HL-60 (cell line): ENCODE measurements at places on chromosomes 2 and 18.

DNA sequence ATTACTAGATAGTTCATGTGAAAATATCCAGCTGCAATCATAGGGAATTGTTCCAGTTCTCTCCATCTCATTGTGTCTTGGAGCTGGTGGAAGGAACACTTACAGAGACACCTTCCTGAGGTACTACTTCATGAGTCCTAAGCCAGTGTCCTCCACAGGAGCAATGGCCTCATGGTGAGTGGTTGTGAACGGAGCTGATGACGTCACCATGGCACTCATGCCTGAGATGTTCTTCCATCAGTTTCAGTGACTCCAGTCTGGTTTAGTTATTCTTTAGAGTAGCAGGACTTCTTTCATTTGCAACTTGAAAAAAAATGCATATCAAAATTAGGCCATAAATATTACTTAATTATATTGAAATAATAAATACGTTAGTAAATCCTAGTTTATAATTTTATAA, 418.6 kb downstream of the ZNF521 start:
- no peak for DNase-seq

DNA sequence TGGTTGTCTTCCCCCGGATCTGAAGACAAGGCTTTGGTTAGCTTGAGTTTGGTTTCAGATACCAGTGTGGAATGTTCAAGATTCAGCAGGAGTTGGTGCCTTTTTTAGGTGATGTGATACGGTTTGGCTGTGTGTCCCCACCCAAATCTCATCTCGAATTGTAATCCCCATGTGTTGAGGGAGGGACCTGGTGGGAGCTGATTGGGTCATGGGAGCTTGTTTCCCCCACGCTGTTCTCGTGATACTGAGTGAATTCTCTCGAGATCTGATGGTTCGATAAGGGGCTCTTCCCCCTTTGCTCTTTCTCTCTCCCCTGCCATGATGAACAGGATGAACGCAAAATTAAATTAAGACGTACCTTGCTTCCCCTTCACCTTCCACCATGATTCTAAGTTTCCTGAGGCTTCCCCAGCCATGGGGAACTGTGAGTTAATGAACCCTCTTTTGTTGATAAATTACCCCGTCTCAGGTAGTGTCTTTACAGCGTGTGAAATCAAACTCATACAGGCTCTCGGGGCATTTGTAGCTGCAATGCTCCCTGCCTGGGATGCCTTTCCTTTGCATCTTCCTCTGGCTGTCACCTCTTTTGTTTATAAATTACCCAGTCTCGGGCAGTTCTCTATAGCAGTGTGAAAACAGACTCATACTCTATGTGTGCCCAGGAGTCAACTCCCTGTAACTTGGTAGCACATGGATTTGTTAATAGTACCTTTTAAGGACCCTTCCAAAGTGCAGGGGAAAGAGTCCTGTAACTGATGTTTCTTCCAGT, 21.3 kb downstream of the PDCD1 start:
- no peak for DNase-seq

DNA sequence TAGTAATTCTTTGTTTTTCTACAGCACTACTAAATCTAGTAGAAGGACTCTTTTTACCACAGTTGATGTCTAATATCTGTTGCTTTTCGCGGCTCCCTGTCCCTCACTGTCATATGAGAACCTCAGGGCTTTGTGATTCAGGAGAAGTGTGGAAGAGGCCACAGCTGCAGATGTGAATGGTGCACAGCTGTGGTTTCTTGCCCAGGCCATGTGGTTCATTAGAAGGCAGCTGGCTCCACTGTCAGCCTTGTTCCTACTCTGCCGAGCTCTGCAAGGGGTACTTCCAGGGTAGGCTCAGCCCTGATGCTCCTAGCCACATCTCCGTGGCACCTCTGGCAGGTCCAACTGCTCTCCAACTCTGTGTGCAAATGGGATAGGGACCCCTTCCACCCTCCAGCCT, 83.9 kb downstream of the APOB start:
- no peak for DNase-seq

DNA sequence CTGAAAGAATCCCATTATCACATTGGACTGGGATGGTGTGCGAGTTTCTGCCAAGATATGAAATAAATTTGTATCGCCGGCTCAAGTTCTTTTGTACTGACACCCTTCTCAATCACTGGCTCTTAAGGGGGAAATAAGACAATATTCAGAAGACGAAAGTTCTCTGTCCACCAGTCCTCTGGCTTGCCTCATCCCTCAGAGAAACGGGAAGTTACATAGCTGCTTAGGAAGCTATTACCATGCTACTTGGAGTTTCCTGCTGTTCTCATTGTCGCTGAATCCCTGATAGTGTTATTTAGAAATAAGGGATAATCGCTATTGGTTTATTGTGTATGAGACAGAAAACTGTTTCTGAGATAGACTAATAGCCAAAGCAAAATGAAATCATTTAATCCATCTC, 205.0 kb upstream of the ZNF521 start:
- no peak for DNase-seq

- peak; percentile 54 for DNase-seq
These were observed 23.8 kb upstream of the SERPINB12 start for GRCh38 chr18:63518178-63519012.

- no peak for DNase-seq
These were observed 1004.4 kb upstream of the CDH2 start for GRCh38 chr18:29181151-29181901.

GRCh38 chr18:56351911-56352500, 286.4 kb downstream of the TXNL1 start:
- DNase-seq: no peak

GRCh38 chr2:230717600-230717999, 5.0 kb downstream of the CAB39 start:
- DNase-seq: peak; percentile 65

- no peak for DNase-seq
These were observed 236.5 kb downstream of the TPGS2 start for GRCh38 chr18:36592282-36592681.

GRCh38 chr18:21117409-21118131, 6.0 kb upstream of the ROCK1 start:
- peak; percentile 77 for DNase-seq

GRCh38 chr18:44799382-44799906, 118.8 kb downstream of the SETBP1 start:
- no peak for DNase-seq

- DNase-seq: no peak
These were observed at the start of gene PXDN for GRCh38 chr2:1744446-1745170. PXDN (minus strand) TSS chr2:1744515; CDS start chr2:1744455, 60 bp downstream.

DNA sequence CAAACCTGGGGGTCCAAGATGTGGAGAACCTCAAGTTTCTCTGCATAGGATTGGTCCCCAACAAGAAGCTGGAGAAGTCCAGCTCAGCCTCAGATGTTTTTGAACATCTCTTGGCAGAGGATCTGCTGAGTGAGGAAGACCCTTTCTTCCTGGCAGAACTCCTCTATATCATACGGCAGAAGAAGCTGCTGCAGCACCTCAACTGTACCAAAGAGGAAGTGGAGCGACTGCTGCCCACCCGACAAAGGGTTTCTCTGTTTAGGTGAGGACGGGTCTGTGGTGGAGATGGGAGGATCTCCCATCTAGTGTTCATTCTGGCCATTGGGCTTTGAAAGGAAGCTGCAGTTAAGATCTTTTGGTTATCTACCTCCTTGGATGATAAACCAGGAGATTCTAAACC, 2.9 kb downstream of the CASP10 start:
- no peak for DNase-seq

DNA sequence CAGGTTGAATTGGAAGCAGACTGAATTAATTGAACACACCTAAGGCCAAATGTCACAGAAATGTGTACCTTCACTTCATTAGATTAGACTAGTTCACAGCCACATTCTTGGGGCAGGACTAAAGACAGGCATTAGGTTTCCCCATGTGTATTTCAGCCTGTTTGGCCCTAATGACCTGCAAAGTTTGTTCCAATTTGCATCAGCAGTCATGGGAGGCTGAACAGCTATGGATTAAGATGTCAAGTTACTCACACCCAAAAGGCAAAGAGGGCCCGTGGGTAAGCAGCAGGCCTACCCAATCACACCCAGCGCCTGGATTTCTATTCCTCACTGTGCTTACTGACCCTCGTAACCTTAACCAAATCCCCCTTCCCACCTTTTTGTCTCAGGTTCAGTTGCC, 99.6 kb upstream of the RIOK3 start:
- no peak for DNase-seq

- no peak for DNase-seq
These were observed 499.7 kb downstream of the BCL11A start for GRCh38 chr2:60053791-60054190.

- DNase-seq: no peak
These were observed 18.5 kb downstream of the PMAIP1 start for GRCh38 chr18:59918320-59918755.

DNA sequence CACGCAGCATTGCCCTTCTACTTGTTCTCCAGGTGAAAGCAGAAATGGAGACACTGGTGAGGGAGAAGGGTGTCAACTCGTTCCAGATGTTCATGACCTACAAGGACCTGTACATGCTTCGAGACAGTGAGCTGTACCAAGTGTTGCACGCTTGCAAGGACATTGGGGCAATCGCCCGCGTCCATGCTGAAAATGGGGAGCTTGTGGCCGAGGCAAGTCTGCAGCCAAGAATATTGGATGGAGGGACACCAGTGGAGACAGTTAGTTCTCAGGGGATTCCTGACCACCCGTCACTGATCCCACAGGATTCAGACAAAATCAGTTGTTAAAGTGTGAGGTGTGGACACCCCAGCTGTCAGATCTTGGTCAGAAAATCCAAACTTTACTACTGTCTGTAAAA, 43.2 kb upstream of the MAPRE3 start:
- DNase-seq: no peak

GRCh38 chr2:64792995-64793639, 139.4 kb upstream of the SERTAD2 start:
- no peak for DNase-seq

- no peak for DNase-seq
These were observed 46.9 kb downstream of the SLC66A2 start for GRCh38 chr18:79904357-79905147.

DNA sequence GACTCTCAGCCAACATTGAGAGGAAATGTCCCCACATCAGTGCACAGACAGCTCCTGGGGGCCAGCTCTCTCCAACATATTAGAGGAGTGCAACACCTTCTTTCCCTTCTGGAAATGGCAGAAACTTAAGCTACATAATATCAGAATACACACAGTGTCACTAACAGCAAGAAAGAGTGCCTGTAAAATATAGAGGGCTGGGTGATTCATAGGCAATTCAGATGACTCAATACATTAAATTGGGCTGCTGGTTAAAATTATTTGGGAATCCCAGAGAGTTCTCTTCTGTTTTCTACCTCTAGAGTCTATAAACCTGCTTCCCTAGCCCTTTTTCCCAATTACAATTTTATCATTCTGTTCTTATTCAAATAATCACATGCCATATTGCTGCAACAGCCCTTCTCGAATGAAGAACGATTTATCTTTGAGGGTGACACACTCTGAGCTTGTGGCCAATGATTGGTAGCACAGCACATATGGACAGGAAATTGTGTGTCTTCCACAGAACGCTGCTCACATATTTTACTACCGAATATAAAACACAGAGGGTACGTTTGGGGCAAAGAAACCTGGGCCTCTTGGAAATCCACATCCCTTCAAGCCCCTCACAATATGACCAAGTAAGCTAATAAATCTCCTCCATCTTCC, 381.2 kb downstream of the MBD2 start:
- DNase-seq: no peak

DNA sequence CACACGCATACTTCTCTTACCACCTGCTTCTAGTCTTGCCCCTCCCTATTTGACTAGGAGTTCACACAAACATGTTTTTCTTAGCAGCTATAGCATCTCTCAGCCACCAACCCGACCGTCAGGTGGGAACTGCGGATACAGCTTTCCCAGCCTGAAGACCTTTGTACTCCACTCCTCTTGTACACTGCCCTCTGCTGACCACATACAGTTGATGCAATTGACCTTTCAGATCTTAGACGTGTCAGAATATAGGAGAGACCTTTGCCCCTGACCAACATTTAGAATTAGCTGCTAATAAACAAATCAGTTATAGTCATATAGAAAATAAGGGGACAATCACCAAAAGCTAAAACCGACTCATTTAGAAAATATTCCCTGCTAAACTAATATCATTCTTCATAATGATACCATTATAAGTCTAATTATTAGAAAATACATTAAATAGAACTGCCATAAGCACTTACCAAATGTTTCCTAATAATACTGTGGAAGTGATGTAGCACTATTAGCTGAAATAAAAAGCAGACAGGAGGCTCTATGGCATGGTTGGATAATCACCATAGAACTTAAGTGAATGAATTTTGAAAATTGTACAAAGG, 208.4 kb downstream of the RAD51AP2 start:
- DNase-seq: peak; percentile 22

DNA sequence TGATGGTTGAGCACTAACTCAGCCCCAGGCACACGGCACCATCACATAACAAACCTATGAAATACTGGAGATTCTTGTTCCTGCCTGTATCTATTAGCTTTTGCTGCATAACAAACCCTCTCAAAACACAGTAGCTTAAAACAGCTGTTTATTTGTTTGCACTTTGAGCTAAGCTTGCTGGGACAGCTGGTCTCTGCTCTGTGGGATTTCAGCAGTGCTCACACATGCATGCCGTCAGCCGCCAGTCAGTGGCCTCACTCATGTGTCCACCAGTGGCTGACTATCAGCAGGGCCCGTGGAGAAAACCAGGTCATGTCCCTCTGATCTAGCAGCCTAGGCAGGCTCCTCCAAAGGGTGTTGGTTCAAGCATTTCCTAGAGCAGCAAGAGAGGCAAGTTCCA, 52.8 kb upstream of the RAB12 start:
- no peak for DNase-seq

DNA sequence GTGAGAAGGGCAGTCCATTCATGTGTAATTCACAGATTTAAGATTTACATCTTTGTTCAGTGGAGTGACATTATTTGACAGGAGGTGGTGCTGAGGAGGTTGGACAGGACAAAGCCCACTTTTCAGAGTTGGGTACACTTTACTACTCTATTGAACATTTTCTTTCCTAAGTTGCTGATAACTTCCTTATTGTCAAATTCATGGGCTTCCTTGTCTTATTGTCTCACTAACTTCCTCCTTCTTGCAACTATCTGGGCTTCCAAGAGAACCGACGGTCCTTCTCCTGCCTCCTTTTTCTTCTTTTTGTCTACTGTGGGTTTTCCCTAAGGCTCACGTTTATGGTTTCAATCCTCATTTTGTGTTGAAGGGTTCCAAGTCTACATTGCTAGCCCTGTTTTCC, 67.7 kb upstream of the DNMT3A start:
- DNase-seq: no peak

- no peak for DNase-seq
These were observed 161.4 kb downstream of the MYO3B start for GRCh38 chr2:170339322-170339721.

GRCh38 chr18:73007195-73007914, 139.6 kb upstream of the NETO1 start:
- no peak for DNase-seq
